ENCODE measurements at places on chromosomes 1 and 21.

DNA sequence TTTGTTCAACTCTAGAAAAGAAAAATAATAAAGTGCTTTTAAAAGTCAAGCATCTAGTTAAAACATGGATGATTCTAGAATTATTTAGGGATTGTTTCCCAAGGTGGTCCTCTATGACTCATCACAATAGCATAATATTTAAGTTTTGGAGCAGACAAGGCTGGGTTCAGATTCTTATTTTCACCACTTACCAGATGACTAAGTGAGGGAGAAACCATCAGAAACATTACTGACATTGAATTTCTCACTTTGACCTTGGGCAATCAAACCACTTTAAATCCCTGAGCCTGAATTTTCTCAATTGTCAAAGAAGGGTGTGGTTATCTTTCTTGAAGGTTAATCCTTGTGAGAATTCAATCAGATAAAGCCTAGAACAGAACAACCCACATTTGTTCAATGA lies 102.5 kb upstream of the PTGFR start:
- DNase-seq: no peak

DNA sequence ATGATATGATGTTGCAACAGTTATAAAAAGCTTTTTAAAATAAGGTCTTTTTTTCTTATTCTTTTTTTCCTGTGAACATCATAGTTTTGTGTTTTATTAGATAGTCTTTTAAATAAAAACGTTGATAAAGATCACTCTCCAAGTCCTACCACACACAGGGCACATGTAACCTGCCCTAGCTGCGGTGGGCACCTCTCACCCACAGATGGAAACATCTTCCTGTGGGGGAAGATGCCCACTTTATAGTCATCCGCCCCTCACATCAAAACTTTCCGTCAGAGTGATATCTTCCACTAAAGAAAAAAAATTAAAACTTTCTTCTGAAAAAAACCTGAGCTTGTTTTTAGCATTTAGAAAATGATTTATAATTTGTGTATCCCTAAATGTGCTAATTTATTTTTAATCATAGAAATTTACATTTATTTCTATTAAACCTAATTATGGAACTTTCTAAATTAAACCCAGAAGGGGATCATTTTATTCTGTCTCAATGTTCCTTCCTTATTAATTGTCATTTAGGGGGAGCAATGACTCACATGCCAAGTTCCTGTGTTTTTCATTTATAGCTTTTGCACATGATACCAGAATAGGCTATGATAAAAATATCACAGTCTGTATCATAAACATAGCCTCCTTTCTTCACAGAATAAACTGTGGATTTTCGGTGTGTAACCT lies 24.7 kb downstream of the TNFRSF9 start:
- no peak for DNase-seq

DNA sequence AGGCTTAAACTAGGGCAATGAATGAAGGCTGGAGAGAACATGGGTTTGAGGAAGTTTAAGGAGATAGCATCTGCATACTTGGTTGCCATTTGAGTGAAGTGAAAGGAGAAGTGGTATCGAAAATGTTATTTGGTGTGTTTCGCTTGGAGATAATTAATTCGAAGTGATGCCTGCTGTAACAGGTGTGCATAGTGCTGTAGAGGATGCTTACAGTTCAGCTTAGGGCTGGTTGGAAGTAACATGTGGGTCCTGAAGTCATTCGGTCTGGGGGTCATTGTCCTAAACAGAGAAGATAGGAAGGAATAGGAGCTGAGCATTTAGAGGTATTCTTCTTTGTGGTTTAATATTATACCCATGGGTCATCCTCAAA lies 301 bp upstream of the NUDT17 start:
- DNase-seq: no peak

- DNase-seq: peak; percentile 99
Observed at GRCh38 chr21:45542242-45542666, at the start of gene SLC19A1. Gene SLC19A1 (minus strand): TSS chr21:45542440. CDS start chr21:45537959, 4,481 bp downstream.

DNA sequence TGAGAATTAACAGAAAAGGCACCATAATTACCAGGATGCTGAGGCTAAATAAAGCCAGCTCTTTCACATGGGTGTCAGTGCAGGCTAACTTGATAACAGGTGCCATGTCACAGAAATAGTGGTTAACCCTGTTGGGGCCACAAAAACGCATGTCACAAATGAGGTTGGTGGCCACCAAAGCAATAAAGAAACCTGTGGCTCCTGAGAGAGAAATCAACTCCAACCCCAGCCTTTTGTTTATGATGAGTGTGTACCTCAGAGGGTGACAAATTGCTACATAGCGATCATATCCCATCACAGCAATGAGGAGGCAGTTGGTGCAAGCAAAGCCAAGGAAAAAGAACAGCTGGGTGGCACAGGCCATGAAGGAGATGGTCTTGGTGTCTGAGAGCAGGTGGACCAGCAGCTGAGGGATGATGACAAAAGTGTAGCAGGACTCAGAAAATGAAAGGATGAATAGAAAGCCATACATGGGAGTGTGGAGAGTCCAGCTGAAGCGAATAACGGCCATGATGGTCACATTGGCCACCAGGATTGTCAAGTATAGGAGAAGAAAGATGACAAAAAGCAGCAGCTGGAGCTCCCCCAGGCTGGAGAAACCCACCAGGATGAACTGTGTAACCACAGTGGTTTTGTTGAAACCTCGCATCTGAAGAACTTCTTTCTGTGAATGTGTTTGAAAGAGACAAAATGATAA lies at the start of gene OR10T2:
Gene OR10T2, minus strand, starts transcription at position 649 of the 697 bp plus-strand sequence. Its CDS starts 0 bp downstream, at position 649.
- DNase-seq: no peak

DNA sequence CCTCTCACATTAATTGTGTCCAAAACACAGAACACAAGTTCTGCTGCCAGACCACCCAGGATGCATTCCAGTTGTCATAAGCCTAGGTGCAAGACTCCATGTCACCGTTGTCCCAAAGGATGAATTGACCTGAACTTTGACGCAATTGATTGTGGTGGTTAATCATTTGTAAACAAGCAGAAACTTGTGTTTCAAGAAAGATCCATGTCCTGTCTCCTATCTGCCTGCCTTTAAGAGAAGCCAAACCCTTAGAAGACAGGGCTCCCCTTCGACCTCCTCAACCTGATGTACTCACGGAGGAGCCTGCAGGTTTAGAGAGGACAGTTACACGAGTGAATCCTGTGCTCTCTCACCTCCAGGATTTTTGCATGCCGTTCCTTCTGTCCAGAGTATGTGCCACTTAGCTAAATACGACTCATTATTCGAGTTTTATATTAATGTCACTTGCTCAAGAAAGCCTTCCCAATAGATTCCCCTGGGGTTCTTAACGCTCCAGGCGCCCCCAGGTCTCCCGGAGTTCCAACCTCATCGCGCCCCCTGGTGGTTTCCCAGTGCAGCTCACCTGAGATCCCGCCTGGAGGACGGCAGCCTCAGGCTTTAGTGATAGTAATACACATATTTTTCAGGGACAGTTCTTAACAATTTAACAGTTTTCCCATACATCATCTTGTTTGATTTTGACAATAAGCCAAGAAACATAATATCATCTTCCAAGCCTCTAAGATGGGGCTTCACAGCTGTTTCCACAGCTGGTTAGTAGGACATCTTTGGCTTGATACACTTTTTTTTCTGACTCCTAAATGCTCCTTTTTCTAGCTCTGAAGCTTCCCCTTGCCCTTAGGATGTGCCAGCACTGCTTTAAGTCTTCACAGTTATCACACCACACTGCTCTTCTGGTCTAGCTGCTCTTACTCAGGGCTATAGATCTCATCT lies 2.4 kb upstream of the C8B start:
- no peak for DNase-seq

DNA sequence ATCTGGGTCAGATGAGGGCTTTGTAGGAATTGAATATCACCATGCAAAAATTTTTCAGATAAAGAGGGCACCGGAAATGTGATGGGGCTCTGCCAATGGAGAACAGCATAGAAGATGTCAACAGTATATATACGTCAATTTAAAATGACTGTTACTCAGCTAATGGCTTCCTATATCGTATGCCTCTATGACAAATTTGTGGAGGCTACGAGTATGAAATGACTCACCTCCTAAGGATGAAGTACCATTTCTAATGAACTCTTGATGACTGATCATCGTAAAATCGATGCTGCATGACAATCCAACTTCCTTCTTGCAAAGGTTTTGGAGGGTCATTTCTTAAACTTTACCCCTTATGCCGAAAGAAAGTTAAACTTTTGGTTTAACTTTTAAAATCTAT lies 450.3 kb upstream of the ZP4 start:
- DNase-seq: no peak

- DNase-seq: no peak
Observed at GRCh38 chr1:5905436-5905835, 86.8 kb downstream of the NPHP4 start.

DNA sequence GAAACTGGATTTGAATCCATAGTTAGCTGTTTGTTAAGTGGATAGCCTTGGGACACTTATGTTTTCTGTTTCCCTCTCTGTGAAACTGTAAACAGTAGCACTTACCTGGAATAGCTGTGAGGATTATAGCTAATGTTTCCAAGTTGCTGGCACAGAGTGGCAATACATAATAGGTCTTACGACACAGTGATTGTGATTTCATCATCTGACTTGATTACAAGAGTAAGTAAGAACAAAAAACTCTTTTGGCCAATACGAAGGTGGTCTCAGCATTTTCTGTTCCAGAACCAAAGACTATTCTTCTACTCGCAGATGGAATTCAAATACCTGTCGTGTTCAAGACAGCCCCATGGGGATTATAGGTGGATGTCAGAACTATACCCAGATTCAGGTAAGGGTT lies 2.1 kb downstream of the C8B start:
- no peak for DNase-seq

DNA sequence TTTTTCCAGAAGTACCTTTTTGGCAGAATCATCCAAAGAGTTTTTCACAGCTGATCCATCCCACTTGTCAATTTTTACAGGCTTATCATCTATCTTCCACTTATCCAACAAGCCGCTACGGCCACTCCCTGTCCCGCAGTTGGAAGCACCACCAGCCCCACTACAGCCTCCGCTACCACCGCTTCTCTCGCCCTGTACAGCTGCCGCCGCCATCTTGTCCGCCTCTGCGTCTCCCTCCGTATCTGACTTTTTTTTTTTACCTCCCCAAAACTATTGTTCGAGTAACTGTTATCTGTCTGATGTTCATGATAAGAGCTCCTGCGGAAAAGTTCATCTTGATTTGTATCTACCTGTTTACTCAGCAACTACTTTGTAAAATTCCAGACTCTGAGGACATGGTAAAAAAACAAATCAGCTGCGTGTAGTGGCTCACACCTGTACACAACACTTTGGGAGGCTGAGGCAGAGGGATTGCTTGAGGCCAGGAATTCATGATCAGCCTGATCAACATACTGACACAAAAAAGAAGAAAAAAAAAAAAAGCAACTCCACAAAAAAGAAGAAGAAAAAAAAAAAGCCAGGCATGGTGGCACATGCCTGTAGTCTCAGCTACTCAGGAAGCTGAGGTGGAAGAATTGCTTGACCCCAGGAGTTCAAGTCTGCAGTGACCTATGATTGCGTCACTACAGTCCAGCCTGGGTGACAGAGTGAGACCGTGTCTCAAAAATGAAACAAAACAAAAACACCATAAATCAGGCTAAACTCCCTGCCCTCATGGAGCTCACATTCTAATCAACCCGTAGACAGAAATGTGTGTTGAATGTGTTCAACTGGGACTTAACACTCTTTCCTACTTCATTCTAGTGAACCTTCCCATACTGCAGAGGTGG lies 8.0 kb upstream of the EYA3 start:
- no peak for DNase-seq

DNA sequence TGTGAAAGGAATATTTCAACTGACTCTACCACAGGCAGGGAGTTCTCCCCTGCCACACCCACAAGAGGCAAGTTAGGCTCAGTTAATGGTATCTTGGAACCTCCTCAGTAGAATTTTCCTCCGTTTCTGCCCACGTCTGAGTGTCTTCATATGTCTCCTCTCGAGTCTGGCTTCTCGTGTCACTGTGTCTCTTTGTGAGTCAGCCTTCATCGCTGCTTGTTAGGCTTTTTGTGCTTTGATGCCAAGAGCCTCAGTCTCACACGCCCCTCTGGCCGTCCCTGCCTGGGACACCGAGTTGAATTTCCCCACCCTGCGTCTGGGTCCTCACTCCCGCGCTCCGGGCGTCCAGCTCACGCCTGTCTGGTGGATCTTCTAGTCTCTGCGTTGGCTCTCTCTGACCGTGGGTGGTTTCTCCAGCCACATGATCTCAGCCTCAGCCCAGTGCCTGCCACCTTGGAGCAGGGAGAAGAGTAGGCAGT lies 125.7 kb upstream of the GADD45A start:
- no peak for DNase-seq

DNA sequence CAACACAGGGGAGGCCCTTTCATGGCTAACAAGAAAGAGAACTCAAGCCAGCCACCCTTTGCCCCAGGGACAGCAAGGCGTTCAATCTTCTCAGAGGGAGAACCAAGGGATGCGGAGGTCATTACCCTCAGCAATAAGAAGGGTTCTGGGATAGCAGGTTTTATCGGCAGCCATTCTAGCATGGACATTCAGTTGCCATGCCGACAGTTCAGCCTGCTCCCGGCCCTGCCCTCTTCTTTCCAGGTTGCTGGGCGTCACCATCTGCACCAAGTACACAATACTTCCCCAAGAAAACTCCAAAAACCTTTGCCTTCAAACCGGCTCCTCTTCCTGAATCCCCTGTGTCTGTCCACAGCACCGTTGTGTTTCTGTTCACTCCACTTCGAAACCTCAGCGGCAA lies 47.1 kb downstream of the SYT2 start:
- no peak for DNase-seq

- no peak for DNase-seq
Observed at GRCh38 chr1:55836086-55836485, 620.9 kb upstream of the USP24 start.

DNA sequence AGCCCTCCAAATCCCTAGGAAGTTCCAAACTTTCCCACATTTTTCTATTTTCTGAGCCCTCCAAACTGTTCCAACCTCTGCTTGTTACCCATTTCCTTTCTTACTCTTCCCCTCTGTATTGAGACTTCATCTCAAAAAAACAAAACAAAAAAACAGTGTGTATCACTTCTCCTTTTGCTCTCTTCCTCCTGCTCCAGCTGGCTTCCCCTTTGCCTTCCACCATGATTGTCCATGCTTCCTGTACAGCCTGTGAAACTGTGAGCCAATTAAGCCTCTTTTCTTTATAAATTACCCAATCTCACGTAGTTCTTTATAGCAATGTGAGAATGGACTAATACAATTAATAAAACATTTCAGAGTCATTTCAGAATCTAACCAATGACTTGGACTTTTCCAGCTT lies 69.6 kb upstream of the KRTAP19-8 start:
- no peak for DNase-seq

DNA sequence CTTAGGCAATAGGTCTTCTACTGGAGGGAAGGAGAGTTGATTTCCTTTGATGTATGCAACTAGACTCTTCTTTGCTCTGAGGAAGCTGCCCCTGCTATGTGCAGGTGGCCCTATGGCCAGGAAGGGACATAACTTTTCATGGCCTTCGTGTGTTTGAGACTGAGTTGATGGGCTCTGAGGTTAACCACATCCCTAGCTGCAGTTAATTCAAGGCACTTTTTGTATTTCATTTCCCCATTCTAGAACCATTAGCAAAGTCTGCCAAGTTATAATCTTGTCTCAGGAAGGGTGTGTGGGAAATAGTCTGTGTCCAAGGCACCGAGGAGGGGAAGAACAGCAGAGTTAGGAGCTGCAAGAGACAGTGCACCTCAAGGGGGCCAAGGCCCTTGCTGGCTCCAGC lies 2.5 kb downstream of the FCRL4 start:
- DNase-seq: no peak

All from D721Med (cell line).